ENCODE measurements at places on chromosomes 7 and 10. TPM values are rescaled to one million over a fixed set of nuclear protein-coding genes. Genes with fewer than 3 reads are reported as not detected.

DNA sequence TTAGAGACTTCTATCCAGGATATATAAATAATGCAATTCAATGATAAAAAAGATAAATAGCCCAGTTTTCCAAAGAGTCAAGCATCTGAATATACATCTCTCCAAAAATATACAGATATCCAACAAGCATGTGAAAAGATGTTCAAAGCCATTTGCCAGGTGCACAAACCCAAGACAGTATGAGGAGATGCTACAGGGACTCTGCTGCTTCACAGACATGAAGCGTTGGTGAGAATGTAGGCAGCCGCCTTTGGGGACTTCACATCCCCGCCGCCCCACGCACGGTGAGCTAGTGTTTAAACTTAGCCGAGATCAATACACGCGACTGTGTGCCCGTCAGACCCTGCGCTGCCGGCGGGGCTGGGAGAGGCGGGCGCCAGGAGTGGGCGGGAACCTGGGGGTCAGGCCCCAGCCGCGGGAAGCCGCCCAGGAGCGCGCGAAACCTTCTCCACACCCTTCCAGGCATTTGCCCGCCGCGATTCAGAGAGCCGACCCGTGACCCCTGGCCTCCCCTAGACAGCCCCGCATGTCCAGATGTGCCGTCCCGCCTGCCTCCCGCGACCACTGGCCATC, 927 bp upstream of the ALOX5 start:
- no peak overlapping the region for H3K27ac ChIP-seq
- no peak overlapping the region for H3K4me3 ChIP-seq
- peaks cover 32% of the 10 kb centered on the region for H3K27me3 ChIP-seq
- DNase-seq: no peak
- no peaks in the 10 kb centered on the region for H3K36me3 ChIP-seq
- no peaks in the 10 kb centered on the region for H3K4me1 ChIP-seq

- no peak for DNase-seq
- H3K36me3 ChIP-seq: no peaks in the 10 kb centered on the region
- H3K27me3 ChIP-seq: no peaks in the 10 kb centered on the region
Measured at GRCh38 chr7:114856625-114857024, 65.3 kb upstream of the MDFIC start.

DNA sequence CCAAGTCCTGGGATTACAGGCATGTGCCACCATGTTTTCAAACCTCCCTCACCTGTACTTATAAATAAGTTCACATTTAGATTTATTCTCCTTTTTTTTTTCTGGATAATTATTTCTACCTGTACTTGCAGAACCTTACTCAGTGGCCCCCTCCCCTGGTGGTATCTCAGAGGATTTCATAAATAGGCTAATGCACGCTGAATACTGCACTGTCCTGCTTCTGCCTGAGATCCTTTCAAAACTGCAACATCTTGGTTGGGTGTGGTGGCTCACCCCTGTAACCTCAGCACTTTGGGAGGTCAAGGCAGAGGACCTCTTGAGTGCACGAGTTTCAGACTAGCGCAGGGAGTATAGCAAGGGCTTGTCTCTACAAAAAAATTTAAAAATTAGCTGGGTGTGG, 4.6 kb upstream of the BLVRA start:
- no peaks in the 10 kb centered on the region for H3K27me3 ChIP-seq
- DNase-seq: no peak
- no peak overlapping the region for H3K27ac ChIP-seq
- no peaks in the 10 kb centered on the region for H3K36me3 ChIP-seq
- H3K4me3 ChIP-seq: no peak overlapping the region

DNA sequence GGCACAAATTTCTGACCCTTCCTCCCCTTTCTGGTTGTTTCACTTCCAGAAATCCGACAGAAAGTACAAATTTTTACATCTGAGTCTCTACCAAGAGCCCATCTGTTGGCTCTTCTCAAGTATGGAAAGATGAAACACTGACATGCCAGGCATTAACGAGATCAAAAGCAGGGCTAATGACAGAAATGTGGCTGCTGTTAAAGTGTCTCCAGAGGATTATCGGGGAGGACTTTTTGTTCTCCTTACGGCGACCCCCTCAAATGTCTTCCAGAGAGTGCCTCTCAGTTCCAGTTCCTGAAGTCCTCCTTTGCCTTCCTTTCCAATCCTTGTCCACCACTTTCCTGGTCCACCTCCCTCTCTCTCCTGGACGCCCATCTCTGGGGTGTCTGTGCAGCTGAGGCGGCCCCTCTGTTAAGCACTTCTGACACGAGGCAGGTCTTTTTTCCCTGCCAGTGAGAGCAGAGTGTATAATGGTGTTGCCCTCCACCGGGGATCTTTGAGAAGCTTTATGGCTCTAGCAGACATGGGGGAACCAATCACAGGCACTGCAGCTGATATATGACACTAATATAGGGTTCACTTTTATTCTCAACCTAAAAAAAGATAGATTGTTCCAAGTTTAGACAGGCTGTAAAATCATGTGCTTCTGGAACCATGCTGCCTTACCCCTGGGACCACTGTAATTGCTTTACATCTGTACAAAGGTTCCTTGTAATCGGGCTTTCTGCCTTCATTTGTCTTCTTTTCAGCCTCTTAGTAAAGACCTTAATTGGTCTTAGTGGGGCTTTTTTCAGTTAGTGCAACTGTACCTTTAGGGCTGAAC, 757.1 kb downstream of the AUTS2 start:
- no peaks in the 10 kb centered on the region for H3K4me1 ChIP-seq
- H3K4me3 ChIP-seq: no peak overlapping the region
- H3K27me3 ChIP-seq: no peaks in the 10 kb centered on the region
- no peak for DNase-seq
- no peaks in the 10 kb centered on the region for H3K36me3 ChIP-seq
- H3K27ac ChIP-seq: no peak overlapping the region

DNA sequence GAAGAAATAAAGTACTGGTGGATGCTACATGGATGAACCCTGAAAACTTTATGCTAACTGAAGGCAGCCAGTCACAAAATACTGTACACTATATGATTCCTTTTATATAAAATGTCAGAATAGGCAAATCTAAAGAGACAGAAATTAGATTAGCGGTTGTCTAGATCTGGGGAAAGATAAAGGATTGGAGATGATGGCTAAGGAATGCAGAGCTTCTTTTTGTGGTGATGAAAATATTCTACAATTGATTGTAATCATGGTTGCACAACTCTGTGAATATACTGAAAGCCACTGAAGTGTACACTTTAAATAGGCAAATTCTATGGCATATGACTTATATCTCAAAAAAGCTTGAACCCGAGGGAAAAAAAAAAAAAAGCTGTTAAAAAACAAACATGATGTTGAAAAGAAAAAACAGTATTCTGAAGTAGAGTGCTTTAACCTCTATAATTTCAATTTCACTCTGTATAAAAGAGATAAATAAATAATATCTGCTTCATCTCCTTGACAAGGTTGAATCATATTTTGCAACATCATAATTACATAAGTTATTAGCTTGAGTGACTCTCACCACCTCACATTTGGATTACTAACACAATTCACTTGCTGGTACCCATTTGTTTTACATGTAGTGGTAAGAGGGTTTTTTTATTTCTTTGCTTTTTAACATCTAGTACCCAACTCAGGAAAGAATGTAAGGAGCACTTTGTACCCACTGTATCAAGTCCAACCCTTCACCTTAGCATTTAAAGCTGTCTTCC, 2.8 kb upstream of the GNAI1 start:
- DNase-seq: no peak
- no peaks in the 10 kb centered on the region for H3K27me3 ChIP-seq
- no peak overlapping the region for H3K27ac ChIP-seq
- H3K36me3 ChIP-seq: no peaks in the 10 kb centered on the region
- no peak overlapping the region for H3K4me3 ChIP-seq
- no peaks in the 10 kb centered on the region for H3K4me1 ChIP-seq

ADAM22 gene
- 0.33 TPM for polyA plus RNA-seq

GRCh38 chr10:17904564-17904963, 47.2 kb upstream of the SLC39A12 start:
- peaks cover 3% of the 10 kb centered on the region for H3K4me1 ChIP-seq
- DNase-seq: no peak
- H3K27me3 ChIP-seq: no peaks in the 10 kb centered on the region
- no peak overlapping the region for H3K27ac ChIP-seq
- H3K4me3 ChIP-seq: no peak overlapping the region

GRCh38 chr7:376306-377079, 86.5 kb downstream of the FOXL3 start:
- no peak for DNase-seq
- H3K27me3 ChIP-seq: no peaks in the 10 kb centered on the region
- no peak overlapping the region for H3K4me3 ChIP-seq
- H3K36me3 ChIP-seq: no peaks in the 10 kb centered on the region
- no peak overlapping the region for H3K27ac ChIP-seq

DNA sequence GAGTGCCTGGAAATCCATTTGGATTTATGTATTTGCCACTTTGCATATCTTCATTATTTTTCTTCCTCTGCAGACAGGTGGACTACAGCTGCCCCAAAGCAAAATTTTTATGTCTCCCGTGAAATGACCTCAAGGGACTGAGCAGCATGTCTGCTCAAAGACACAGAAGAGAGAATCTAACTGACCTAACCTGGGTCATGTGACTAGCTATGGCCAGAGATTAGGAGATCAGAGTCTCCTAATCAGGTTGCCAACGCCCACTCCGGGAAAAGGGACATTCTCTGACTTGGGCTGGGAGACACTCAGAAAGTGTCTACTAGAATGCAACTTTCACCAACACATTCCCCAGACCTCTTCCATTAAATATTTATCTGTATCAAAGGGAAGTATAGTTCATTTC, 2.5 kb upstream of the BAMBI start:
- no peaks in the 10 kb centered on the region for H3K36me3 ChIP-seq
- DNase-seq: no peak
- no peak overlapping the region for H3K4me3 ChIP-seq
- no peak overlapping the region for H3K27ac ChIP-seq
- peaks cover 21% of the 10 kb centered on the region for H3K27me3 ChIP-seq

GRCh38 chr10:96904648-96905047, 72.5 kb downstream of the LCOR start:
- no peaks in the 10 kb centered on the region for H3K4me1 ChIP-seq
- no peak overlapping the region for H3K4me3 ChIP-seq
- H3K27me3 ChIP-seq: no peaks in the 10 kb centered on the region
- no peak overlapping the region for H3K27ac ChIP-seq
